ENCODE measurements at places on chromosomes 7 and 10.

GRCh38 chr7:3244241-3244814 is 56.7 kb upstream of the SDK1 start:
- DNase-seq, result peak; percentile 78

- DNase-seq, result no peak
These were observed 236.5 kb downstream of the SKAP2 start for GRCh38 chr7:26627891-26628341.

DNA sequence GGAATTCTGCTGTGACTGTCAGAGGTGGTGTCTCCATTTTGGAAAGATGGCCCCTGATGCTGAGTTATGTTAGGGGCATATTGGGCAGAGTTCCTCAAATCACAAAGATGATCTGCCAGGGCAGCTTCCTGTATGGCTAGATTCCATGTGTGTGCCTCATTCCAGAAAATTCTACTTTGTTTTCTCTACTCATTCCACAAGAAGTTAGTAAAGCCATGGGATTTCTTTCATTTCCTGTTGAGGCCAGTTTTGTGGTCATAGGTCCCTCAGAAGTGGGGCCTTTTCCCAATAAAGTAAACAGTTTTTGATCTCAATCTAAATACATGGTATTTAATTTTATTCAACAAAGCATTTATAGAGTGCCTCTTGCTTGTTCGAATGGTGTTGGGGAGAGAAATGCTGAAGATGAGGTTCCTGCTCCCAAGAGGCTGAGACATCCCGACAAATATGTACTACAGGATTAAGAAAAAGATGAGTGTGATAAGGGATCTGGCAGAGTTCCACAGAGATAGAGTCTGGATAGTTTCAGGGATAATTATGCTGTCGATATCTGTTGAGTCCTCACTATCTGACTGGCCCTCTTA is 33.0 kb downstream of the MINDY4 start:
- DNase-seq, result peak; percentile 91

DNA sequence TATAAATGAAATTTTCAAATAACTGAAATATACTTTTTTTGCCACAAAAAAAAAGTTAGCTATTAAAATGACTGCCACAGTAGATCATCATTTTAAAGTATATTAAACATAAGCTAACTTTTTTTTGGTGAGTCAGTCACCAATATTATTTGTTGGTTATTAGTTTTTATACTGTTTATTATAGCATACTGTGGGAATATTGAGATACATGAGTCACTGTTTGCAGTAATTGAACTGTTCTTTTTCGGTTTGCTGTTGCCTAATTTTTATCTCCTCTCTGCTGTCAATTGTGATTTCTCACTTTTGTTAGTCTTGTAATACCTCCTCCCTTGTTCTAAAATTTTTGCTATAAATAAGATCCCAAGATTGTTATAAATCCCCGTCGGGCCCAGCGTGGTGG is 45.7 kb downstream of the BTAF1 start:
- no peak for DNase-seq

DNA sequence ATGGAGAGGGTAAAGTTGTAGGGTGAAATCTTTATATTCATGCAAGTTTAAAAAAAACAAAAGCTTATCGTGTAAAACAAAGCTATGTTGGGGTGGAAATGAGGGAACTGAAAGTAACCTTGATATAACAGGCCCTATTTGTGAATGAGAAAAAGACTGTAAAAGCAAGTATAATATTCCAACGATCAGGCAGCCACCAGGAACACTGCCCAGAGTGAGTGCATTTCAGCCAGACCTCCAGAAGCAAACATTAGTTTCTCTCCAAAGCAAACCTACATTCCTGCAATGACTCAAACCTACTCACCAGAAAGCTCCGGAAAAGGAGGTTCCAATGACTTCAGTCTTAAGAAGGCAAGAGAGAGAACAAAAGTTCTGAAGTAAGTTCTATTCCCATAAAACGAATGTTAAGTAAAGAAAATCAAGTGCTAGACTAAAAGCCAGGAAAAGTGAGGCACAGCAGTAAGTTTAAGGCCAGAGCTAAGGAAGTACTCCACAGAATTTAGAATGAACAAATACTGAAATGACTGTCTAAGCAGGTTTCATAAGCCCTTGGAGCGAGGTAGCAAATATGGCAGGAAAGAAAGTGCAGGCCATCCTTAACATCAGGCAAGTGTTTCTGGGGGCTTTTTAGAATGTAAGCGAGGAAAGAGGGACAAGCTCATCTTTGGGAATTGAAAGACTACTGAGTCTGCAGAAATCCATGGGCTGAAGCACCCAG is 493.1 kb downstream of the XPNPEP1 start:
- DNase-seq, result peak; percentile 54

- peak; percentile 55 for DNase-seq
These were observed 1.4 kb downstream of the ZNF282 start for GRCh38 chr7:149196705-149197171.

- DNase-seq, result no peak
These were observed 260.1 kb upstream of the YAE1 start for GRCh38 chr7:39306016-39306570.

- no peak for DNase-seq
These were observed 19.7 kb upstream of the C10orf71 start for GRCh38 chr10:49279015-49279880.

GRCh38 chr7:130222-130572 is 62.2 kb upstream of the FAM20C start:
- DNase-seq, result no peak

- no peak for DNase-seq
These were observed 576.4 kb downstream of the REEP3 start for GRCh38 chr10:64097391-64098122.

- no peak for DNase-seq
These were observed 128.3 kb downstream of the PTPN20 start for GRCh38 chr10:47039562-47039913.

DNA sequence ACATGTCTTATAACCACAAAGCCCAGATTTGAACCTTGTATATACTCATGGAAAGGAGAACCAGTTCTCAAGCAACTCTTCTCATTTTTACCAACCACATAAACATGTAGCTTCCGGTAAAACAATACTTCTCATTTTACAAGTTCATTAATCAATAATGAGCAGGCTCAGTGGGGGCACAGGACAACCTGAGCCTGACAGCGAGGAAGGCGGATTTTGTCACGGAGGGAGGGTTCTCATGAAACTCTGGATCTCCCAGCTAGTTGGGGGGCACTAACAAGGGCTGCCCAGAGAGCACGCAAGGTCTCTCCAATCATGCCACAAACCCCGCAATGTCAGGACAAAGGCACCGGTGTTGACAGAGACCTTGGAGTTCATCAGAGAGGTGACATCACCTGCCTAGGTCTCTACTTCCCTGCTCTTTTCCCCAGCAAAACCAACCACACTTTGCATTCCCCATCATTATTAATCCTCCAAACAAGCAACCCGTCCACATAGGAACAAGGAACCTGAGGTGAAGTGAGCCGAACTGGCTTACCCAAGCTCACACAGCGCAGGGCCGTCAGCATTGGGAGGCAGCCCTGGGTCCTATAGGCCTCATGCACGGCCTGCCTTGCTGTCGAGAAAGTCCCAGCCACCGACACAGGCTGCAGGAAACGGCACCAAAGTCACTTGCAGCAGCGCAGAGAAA is 192.1 kb upstream of the KLF14 start:
- DNase-seq, result no peak

GRCh38 chr10:131981429-131982184 is at the start of gene BNIP3:
BNIP3 (minus strand) TSS chr10:131981923; CDS start chr10:131981806, 117 bp downstream.
- DNase-seq, result peak; percentile 93

- peak; percentile 45 for DNase-seq
These were observed 435.7 kb upstream of the GALNT17 start for GRCh38 chr7:70696201-70696754.

GRCh38 chr10:88926566-88927415 is 25.8 kb downstream of the ACTA2 start:
- peak; percentile 98 for DNase-seq

- no peak for DNase-seq
These were observed 264.4 kb upstream of the MKI67 start for GRCh38 chr10:128390596-128390995.

DNA sequence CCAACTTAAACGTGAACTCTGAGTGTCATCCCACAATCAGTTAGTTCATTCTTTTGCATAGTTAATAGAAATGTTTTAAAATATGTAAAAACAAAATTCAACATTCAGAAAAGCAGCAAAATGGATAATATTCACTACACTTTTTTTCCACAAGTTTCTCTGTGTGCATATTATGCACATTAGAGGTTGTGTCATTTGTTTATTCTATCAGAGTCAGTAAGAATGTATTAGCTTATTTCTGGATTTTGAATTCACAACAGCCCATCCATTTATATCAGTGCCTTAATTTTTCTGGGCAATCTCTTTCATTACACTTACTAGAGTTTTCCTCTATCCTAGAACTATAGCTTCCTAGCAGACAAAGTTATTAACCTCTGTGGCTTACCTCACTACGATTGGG is 432.7 kb upstream of the SEMA3A start:
- DNase-seq, result no peak

DNA sequence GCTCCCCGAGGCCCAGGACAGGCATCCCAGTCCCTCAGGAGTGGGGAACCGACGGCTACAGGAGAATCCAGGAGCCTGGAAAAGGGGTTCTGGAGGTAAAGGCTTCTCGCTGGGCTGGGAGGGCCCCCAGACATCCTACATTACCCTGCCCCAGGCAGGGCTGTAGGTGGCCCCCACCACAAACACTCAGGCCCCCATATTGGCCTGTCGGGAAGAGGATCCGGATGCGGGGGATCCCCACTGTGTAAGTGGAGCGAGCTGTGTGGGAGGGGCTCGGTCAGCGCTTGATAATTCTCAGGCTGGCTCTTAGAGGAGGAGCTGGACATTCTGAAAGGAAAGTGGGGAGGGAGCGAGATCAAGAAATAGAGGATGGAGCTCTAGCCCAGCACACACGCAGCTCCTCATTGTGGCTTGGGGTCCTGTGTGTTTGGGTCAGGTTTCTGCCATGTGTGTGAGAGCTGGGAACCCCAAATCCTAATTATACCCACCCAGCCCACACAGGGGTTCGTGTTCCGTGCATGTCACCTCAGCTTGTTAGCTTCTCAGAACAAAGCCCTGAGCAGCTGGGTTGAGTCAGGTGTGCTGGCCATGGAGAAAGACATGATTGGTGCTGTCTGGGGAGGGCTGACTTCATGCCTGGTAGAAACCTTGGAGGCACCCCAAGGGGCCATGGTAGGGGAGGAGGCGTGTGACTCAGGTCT is 49.4 kb downstream of the ZNF467 start:
- DNase-seq, result no peak

DNA sequence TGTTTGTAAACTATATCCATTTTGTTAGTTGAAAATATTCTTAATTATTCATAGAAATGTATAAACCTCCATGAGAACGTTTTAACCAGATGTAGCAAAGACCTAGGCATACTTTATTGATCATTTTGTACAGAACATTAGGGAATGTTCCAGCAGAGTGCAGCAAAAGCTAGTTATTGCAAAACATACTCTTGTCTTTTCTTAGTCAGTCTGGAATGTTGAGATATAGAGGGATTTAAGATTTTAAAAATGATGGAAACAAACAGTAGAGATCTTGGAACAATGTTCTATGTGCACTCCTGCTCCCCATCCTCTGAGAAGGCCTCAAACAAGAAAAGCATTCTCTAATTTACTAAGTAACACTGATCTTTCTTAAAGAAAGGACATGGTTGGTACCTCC is 292.1 kb downstream of the BBS9 start:
- DNase-seq, result no peak

- no peak for DNase-seq
These were observed 304.1 kb upstream of the COBL start for GRCh38 chr7:51620706-51621105.

GRCh38 chr7:3243256-3243655 is 57.8 kb upstream of the SDK1 start:
- DNase-seq, result no peak

- no peak for DNase-seq
These were observed 115.9 kb downstream of the MICU1 start for GRCh38 chr10:72509941-72510340.

- DNase-seq, result no peak
These were observed 226.0 kb downstream of the SFMBT2 start for GRCh38 chr10:7184660-7185366.

DNA sequence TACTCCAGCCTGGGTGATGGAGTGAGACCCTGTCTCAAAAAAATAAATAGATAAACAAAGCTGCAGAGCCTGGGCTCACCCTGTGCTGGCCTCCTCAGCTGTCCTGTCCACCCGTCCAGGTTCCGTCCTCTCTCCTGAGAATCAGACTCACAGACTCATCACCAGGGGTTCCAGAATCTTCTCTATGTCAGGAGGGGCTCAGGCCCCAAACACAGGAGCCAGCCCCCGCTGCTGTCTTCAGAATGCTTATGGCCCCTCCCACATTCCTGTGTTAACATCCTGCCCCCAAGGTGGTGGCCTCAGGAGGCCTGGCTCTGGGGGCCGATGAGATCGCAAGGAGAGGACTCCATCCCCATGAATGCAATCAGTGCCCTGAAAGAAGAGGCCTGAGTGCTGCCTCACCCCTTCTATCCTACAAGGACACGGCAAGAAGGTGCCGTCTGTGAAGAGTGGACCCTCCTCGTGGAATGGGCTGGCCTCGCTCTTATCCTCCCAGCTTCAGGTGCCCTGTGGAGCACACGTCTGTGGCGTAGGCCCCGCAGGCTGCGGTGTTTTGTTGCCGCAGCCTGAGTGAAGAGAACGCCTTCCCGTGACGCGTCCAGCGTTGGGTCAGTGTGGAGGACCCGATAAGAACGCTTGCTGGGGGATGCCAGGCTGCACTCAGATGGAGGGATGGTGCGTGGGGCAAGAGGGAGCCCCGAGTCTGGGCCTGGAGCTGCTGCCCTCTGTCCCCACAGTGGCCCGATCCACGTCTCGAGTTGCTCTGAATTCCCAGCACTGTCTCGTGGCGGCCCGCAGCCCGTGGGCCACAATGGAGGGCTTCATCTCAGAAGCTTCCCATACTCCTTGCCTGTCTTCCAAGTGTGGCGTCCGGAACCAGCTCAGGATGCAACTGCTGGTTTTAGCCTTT is 77.1 kb downstream of the INPP5A start:
- DNase-seq, result no peak

- DNase-seq, result peak; percentile 87
These were observed 95.4 kb downstream of the ZRANB1 start for GRCh38 chr10:125037145-125037877.

- peak; percentile 22 for DNase-seq
These were observed 66.2 kb upstream of the SRPK2 start for GRCh38 chr7:105454921-105455320.

DNA sequence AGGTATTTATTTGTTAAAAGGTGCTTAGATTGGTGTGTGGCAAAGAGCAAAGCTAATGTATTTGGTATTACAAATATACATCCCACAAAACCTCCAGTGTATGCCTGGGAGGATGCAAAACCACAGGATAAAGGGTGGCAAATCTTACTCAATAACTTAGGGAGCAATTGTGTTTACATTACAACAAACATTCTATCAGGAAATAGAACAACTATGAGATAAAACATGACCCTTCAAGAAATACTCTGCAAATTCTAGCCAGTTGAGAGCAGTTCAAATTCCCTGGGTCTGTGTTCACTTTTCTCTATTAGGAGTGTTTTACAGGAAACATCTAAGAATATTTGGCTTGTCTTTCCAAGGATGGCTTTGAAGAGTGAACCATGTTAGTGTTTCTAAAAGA is 64.9 kb downstream of the CUL1 start:
- DNase-seq, result peak; percentile 54

DNA sequence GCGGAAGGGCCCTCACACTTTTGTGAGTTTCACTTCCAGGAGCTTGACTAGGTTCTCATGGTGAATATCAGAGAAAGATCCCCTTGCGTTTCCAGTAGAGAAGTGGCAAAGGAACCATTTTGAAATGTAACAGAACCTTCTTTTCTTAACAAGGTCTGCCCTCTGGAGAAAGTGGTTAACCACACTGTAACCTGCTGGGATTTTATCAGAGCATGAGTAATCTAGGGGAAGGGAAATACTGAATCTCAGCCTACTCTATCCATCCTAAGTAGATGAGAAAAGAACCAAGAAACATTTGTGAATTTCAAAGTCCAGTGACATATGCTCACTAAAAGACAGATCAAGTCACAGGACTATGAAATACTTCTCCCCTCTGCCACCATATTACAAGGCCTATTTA is 235.5 kb downstream of the ZEB1 start:
- DNase-seq, result peak; percentile 91
